ENCODE measurements at places on chromosomes 2 and 18. TPM values are rescaled to one million over a fixed set of nuclear protein-coding genes. Genes with fewer than 3 reads are reported as not detected.

GRCh38 chr18:27762054-27762453 lies 414.9 kb downstream of the CDH2 start:
- no peak for DNase-seq

DNA sequence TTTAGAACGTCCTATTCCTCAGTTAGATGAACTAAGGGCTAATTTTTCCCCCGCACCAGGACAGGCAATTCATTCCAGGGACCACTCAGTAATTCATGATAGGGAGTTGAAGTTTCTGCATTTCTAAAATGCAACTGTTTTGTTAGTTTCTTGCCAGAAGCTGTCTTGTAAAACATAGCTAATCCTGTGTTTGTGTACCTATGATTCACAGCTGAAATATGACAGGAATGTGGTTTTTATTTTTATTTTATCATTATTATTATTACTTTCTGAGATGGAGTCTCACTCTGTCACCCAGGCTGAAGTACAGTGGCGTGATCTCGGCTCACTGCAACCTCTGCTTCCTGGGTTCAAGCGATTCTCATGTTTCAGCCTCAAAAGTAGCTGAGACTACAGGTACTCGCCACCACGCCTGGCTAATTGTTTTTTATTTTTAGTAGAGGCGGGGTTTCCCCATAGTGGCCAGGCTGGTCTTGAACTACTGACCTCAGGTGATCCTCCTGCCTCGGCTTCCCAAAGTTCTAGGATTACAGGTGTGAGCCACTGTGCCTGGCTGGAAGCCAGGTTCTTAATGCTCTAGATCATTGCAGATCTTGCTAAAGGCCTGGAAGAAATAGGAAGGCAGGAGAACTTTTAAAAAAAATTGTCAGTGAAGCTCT lies 154.8 kb upstream of the FHL2 start:
- DNase-seq: no peak

GRCh38 chr2:172571245-172571644 lies 15.4 kb downstream of the PDK1 start:
- DNase-seq: no peak

- no peak for DNase-seq
Observed at GRCh38 chr2:85342156-85342555, 12.2 kb downstream of the RETSAT start.

GRCh38 chr2:42050703-42051542 lies 3.1 kb downstream of the PKDCC start:
- DNase-seq: no peak

Gene TLX2
- polyA plus RNA-seq: 0.58 TPM

Gene LAMA3
- polyA plus RNA-seq: 19.4 TPM

Gene TCF4
- polyA plus RNA-seq: 2.2 TPM
